Activated naive CD4-positive, alpha-beta T cell treated with anti-CD3 and anti-CD28 coated beads, Interleukin-2, amount 50 U/mL, for 72 hours (primary cell): ENCODE measurements at places on chromosomes 12 and 14. TPM values are rescaled to one million over a fixed set of nuclear protein-coding genes. Genes with fewer than 3 reads are reported as not detected.
A peak's percentile ranks its signal among the peaks of the same experiment; 100 is the strongest.

DNA sequence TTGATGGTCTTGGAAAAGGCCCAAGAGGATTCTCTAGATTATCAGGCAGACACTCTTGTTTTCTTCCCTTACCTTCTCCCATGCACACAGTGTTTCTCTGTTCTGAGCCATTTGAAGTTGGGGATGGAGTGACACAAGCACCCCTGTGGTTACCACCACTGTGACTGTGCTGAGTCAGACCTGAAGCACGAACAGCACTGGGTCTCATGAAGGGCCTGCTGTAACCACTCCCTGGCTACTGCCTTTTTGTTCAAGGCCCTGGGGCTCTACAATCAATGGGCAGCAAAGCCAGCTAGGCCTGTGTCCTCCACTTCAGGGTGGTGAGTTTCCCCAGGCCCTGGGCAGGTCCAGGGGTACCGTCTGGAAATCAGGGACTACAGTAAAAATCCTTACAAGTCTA lies 65.5 kb downstream of the TSPAN8 start:
- no peak for DNase-seq

DNA sequence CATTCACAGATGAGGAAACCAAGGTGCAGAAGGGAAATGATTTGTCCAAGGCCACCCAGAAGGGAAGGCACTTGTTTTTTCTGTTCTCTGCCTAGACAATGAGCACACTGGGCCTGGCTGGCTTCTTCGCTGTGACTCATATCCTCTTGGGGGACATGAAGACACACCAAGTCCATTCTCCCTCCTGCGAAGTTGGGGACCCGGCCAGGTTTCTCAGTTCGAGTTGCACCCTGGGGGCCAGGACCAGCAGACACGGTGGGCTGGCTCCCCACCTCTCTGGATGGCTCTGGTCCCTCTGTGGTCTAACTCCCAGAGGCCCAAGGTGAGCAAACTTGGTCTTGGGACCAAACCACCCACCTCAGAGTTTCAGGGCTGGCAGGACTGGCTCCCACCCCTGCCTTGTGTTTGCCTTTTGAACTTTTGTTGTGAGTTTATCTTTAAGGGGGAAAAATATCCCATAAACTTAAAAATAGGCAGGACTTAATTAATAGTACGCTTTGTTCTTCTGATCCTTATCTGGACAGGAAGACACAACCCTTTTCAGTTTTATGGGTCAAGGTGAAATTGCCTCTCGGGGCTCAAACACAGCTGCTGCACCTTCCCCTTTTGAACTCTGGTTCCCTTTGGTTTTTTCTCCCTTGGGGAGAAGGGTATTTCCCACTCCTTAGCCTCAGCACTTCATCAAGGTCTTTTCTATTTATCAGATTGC lies 9.0 kb upstream of the MLEC start:
- no peak for DNase-seq

GRCh38 chr12:102425109-102426039 lies 55.0 kb downstream of the IGF1 start:
- DNase-seq, result no peak

The EMC9 gene
- 36.8 TPM for total RNA-seq

The OR6C2 gene
- total RNA-seq, result not detected

DNA sequence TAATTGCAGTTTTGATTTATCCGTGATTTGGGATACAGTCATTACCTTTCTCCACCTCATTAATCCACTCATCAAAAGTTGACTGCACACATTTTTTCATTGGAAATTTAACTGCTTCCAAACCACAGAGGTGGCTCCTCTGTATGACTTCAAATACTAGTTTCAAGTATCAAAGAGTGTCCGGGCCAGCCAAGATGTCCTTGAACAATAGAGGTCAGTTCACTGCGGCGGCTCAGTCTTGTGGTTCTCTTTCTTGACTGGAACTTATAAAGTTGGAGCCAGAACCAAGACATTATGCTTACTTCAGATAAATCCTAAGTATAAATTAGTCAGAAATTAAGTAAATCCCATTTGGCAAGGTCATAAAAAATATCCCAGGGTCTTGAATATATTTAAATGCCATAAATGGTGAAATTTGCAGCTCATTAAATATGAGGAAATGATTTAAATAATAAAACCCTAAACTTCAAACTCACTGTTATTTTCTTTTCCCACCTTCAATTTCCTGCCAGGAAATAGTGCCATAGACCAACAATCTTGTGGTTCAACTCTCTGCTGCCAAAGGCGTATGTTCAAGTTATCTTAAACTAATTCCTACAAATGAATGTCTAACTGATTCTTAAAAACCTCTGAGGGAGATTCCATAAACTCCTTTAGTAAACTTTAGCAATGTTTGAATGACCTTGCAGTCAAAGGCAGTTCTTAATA lies 360.8 kb downstream of the AEBP2 start:
- DNase-seq, result no peak

The CCDC177 gene
- not detected for total RNA-seq

The SRGAP1 gene
- not detected for total RNA-seq

DNA sequence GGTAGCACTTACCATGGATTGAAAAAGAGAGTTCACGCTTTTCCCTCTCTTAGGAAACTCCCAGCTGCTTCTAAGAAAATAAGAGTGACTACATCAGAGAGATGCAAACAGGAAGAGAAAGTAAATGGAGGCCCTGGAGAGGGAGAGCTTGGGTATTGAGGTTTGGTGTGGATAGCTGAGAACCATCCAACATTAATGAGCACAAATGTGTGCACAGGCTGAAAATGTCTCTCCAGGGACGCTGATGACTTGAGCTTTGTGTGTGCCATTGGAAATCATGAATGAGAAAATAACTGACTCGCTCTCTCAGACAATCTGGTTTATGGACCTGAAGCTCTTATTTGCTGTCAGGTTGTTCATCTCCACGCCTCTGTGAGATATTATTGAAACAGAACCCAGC lies 318.8 kb downstream of the NRXN3 start:
- no peak for DNase-seq

- DNase-seq, result no peak
Observed at GRCh38 chr12:659090-659683, 4.1 kb downstream of the NINJ2 start.

The KCNJ8 gene
- total RNA-seq, result not detected

The RTL1 gene
- total RNA-seq, result not detected

The SLC10A1 gene
- total RNA-seq, result not detected

DNA sequence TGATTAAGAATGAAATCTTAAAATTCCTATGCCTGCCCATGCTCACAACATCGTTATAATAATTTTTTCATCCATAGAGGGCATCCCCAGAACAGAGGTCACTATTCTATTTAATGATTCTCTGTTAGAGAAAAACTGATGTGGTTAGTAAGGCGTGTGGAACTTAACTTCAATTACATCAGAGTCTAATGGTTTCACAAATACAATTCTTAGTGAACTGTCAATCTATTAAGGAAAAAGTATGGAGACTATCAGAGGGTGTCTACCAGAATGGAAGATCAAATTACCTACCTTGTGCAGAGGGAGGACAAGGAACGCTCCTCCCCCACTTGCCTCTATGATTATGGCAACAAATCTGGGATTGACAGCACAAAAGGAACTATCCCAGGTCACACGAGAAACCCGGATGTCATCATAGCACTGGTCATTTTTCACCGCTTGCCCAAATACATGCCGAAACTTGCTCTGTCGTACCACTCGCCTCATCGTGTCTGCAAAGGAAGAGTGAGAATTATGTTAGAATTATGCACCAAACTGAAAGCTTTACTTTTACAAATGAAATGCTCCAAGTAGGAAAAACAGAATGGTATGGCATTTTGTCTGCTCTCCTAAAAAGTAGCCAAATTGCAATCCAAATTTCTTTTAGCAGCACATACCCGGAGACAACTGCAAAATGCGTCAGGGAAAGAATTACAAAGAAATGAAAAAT lies 30.3 kb downstream of the CORO1C start:
- no peak for DNase-seq

- peak; percentile 31 for DNase-seq
Observed at GRCh38 chr12:55899082-55899481, 28.6 kb downstream of the PYM1 start.

GRCh38 chr12:80838024-80838658 lies 99.6 kb downstream of the LIN7A start:
- no peak for DNase-seq

DNA sequence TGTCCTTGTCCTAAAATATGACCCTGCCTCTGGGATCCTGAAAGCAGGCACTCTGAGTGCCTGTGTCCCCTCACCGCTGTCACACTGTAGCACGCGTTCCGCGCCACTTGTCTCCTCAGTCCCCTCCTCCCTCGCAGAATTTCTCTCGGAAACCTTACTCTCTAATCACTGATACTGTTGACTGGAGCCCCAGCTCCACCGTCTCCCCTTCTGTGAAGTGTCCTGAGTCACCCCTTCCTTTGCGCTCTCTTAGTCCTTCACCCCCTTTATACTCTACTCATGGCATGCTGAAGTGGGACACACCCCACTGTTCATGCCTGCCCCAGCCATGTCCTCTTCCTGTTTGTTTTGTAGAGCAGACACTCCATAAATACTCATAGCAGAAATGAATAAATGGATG lies 104.7 kb downstream of the ZNF664 start:
- DNase-seq, result no peak

The SDR9C7 gene
- total RNA-seq, result not detected

- no peak for DNase-seq
Observed at GRCh38 chr14:81716953-81717352, 183.3 kb upstream of the SEL1L start.

DNA sequence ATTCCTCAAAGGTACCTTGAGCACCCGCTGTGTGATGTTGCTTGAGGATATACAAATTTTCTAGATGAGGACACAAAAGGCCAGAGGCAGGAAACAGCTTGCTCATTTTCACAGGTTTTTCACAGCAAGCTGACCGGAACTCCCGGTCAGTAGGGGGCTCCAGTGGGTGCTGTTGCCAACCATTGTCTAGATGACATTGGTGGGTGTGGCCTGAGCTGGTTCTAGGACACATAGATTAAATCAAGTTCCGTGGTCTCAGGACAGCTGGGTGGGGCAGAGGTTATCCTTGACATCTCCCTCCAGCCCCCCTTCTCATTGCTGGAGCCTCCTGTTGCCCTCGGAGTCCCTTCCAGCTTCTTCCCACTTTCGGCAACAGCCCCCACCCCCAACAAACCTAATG lies 153.6 kb upstream of the FKBP4 start:
- DNase-seq, result no peak

- no peak for DNase-seq
Observed at GRCh38 chr12:112307317-112308011, 74.8 kb downstream of the HECTD4 start.

GRCh38 chr12:6547987-6548386 lies 7.9 kb downstream of the IFFO1 start:
- no peak for DNase-seq

DNA sequence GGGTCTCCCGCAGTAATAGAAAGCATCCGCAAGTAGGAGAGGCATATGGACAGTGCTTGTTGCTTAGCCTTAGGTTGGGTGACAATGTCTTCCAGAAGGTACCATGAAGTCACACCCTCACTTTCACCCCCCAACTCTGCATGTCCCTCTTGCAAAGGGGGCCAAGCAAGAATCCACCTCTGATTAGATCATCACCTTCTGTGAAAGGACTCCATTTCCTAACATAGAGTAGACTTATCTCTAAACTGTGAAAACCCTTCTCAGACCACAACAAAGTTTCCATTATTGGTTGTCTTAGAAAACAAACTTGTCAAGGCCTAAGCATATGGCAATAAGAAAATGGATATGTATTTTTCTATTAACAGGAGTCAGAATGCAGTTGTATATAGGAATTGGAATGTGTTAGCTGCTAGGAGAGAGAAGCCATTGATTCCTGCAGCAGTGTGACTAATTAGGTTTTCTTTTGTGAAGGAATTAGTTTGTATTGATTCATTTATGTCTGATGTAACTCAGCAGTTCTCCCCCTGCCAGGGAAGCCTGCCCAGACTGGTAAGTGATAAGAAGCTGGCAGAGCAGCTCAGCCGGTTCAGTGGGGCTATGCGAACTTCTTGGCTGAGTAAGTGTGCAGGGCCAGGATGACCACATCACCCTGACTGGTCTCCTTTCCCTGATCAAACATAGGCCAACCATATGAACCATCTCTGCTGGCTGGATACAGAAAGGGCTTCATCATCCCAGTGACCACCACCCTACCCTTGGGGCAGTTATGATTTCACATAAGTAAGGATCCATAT lies 107.3 kb upstream of the CCDC196 start:
- no peak for DNase-seq
